Midbrain (tissue), 1 donor: ENCODE measurements at places on chromosomes 16 and 17.

- no peak for DNase-seq
Measured at GRCh38 chr16:85461814-85462713, 151.1 kb upstream of the GSE1 start.

- no peak for DNase-seq
Measured at GRCh38 chr17:12620200-12620720, 45.4 kb upstream of the MYOCD start.

- no peak for DNase-seq
Measured at GRCh38 chr16:92431-93339, 14.7 kb downstream of the MPG start.

GRCh38 chr17:45997624-45998023 is 1.4 kb upstream of the STH start:
- no peak for DNase-seq

- DNase-seq: no peak
Measured at GRCh38 chr17:9644910-9645751, at the start of gene USP43. TSS of gene USP43 (plus strand) at chr17:9645517. CDS start at chr17:9645633, 116 bp downstream.

GRCh38 chr17:38322897-38323296 is 20.9 kb downstream of the GPR179 start:
- DNase-seq: no peak

DNA sequence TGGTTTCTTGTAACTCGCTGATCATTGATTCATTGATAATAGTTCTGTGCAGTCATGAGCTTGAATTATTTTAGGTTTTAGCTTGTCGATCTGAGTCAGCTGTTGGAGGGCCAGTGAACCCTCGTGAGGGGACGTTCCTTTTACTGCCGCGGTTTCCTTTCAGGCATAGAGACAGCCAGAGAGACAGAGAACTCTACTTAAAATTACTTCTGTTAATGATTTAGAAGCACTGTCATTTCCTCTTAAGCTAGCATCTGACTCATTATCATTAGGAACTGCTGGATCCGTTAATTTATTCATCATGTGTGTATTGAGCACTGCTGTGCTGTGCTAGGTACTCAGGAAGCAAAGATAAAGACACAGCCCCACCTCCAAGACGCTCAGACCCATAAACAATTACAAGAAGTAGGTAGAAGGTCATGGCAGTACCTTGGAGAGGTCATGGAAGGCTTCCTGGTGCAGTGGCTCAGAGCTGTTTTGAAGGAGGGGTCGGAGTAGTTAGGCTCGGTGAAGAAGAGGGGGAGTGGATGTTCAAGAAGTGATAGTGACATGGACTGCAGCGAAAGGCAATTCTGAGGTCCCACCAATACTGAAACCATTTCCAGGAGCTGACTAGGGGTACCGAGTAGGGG is 3.3 kb downstream of the PGS1 start:
- DNase-seq: no peak

GRCh38 chr16:67181346-67181745 is 2.4 kb downstream of the MATCAP1 start:
- DNase-seq: no peak

- DNase-seq: no peak
Measured at GRCh38 chr16:89343501-89344457, 126.3 kb downstream of the ZNF778 start.

DNA sequence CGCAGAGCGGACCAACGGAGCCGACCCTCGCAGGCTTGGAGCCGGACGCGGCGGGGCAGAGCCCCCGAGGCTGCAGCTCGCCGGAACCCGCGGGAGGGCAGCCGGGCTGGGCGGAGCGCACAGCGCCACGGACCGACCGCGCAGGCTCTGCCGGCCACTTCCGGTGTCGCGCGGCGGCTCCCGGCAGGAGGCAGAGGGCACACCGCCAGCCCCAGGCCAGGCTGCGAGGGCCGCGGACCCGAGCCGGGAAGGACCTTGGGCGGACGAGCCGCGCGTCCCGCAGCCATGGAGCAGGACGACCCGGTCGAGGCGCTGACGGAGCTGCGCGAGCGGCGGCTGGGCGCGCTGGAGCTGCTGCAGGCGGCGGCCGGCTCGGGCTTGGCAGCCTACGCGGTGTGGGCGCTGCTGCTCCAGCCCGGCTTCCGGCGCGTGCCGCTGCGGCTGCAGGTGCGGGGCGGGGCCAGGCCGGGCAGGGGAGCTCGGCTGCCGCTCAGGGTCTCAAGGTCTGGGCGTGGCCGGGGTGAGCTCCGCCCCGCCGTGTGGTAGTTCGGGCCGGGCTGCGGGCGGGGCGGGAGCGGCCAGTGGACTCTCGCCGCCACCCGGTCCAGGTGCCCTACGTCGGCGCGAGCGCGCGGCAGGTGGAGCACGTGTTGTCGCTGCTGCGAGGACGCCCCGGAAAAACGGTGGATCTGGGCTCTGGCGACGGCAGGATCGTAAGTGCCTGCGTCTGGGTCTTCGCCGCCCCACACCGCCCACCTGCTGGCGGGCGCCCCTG is at the start of gene ANTKMT:
TSS of gene ANTKMT (plus strand) at position 157 of the 775 bp plus-strand sequence. CDS start at position 286, 129 bp downstream.
- DNase-seq: peak; percentile 83

DNA sequence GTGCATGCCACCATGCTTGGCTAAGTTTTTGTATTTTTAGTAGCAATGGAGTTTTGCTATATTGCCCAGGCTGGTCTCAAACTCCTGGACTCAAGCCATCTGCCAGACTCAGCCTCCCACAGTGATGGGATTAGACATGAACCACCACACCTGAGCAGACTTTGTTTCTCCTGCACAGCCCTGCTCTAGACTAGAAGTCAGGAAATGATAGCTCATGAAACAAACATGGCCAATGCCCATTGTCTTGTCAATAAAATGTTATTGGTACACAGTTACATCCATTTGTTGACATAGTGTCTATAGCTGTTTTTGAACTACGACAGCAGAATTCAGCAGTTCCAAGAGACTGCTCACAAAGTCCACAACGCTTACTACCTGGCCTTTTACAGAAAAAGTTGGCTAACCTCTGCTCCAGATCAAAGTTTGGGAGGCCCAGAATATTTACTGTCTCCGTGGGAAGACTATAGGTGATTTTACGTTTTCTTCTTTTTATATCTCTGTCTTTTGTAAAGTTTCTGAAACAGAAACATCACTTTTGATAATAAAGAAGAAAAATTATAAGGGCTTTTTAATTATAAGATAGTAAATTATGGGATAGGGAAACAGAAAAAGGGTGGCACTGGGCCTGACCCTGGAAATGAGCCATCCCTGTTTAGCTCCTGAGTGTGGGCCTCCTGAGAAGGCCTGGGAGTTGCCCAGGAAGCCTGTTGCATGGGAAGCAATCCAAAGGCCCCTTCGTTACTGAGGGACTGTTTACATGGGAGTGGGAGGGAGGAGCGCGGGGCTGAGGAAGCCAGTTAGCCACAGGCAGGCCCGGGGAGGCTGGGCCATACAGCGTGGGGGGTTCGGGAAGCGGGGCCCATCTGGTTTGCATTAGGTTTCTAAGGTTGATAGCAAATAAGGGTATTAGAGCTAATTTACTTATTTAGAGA is 201.5 kb downstream of the IRF8 start:
- no peak for DNase-seq

- DNase-seq: no peak
Measured at GRCh38 chr16:90046122-90046970, 27.1 kb upstream of the DBNDD1 start.

DNA sequence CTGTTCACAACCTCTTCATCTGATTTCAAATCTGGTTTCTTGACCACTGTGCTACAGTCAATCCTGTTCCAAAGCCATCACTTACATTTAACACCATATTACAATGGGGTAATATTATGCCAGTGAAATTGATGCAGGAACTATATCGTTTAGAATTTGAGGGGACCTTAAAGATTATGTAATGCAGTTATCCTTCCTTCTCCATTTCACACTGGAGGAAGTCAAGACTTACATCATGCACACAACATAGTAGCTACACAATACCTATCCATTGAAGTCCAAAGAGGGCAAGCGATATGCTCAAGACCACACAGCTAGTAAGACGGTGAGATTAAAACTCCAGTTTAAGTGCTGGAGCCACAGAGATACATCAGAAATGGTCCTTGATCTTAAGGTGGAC is 16.8 kb downstream of the NOG start:
- no peak for DNase-seq

DNA sequence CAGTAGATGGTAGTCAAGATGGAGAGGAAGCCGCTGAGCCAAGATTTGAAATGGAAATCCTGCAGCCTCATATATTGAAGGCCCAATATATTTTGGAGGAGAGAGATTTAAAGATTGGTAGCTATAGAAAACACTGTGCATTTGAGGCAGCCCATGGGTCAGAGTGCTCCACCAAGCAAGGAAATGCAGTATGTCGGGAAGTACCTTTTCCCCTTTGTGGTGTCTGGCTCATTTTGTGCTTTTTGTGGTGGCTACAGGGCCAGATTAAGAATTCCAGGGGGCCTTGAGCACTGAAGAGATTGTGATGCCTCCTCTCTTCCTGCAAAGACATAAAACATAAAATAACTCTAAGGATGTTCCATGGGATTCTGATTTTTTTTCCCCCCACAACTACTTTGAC is 39.6 kb downstream of the CDRT15 start:
- no peak for DNase-seq

DNA sequence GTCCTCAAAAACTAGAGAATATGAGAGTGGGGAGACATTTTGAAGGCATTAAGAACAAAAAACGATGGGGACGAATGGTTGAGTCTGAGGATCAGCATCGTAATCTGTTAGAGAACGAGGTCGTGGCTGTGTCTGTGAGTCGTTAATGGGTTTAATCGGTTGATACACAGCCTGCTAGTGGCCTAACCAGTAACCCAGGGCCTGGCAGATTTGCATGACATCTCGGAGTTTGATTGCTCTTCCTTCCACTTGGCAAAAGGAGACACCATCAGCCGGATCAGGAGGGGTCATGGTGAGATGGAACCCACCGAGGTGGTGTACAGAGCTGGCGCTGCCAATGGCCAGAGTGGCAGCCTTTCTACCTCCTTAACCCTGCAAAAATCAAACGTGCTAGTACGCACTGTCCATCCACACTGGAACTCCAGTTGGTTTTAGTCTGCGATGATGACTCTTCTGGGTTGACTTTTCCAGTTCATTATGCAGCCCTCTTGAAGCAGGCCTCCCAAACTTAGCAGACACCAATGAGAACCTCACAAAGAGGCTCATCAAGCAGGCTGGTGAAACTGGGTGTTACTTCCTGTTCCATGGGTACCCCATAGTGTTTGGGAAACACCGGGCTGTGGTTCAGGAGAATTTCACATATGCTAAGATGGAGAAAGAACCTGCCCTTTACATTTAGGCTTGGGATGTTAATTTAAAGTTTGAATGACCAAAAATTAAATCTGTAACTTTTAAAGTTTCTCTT is 4.1 kb downstream of the HS3ST3B1 start:
- DNase-seq: no peak

DNA sequence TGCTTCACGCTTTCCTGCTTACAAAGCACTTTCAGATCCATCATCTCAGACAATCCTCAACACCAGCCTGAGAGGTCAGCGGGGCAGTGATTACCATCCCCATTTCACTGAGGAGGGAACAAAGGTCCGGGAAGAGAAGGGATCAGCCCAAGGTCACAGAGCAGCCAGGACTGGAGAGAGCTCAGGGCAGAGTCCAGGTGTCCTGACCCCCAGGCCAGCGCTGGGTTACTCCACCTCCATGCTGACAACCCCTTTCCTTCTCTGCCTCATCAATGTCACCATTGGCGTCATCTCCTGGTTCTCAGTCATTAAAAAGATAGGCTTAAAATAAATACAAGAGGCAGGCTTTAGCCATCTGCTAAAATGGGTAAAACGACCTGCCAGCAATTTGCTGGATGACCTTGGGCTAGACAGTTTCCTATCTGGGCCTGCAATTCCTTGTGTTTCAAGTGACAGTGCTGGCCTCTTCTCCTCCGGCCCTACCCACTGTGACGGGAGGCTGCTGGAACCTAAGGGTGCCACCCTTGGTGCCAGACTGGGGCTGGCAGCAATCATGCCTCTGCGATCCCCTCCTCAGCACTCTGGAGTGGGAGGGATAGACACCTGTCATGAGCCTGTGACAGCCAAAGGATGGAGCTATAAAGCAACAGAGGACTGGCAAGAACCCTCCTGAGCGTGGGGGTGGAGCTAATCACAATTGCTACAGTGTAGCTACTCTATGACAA is 79.5 kb upstream of the CCL1 start:
- DNase-seq: no peak

GRCh38 chr16:29848420-29849297 is 14.4 kb downstream of the CDIPT start:
- DNase-seq: peak; percentile 62
